ENCODE measurements at places on chromosomes 12 and 14.
A peak's percentile ranks its signal among the peaks of the same experiment; 100 is the strongest.

DNA sequence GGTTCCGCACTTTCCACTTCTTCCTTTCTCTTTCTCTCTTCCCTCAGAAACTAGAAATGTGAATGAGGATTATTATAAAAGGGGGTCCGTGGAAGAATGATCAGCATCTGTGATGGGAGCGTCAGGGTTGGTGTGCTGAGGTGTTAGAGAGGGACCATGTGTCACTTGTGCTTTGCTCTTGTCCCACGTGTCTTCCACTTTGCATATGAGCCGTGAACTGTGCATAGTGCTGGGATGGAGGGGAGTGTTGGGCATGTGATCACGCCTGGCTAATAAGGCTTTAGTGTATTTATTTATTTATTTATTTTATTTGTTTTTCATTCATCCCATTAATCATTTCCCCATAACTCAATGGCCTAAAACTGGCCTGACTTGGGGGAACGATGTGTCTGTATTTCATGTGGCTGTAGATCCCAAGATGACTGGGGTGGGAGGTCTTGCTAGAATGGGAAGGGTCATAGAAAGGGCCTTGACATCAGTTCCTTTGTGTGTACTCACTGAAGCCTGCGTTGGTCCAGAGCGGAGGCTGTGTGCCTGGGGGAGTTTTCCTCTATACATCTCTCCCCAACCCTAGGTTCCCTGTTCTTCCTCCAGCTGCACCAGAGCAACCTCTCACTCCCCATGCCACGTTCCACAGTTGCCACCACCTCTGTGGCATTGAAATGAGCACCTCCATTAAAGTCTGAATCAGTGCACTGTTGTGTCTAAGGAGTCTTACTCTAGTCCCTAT, 4.6 kb upstream of the ATN1 start:
- DNase-seq: no peak

DNA sequence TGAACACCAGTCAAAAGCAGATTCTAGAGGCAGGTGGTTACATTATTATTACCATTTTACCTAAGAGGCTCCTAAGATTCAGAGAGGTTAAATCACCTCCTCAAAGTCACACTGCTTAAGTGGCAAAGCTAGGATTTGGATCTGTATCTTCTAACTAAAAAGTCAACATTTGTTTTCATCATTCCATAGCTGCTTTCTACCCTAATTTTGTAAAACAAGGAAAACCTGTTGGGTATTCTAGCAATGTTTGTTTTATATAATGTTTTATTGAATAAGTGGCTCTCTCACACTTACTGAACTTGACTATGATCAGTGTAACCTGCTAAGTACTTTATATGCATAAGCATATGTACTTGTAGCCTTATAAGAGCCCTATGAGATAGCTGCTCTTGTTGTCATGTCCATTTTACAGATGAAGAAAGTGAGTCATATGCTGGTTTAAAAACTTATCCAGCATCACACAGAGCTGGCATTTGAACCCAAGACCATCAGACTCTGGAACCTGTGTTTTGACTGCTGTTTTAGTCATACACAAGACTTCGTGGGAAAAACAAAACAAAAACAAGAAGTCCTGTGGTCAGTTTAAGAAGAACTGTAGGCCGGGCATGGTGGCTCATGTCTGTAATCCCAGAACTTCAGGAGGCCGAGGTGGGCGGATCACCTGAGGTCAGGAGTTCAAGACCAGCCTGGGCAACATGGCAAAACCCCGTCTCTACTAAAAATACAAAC, 31.7 kb upstream of the EVL start:
- no peak for DNase-seq

- DNase-seq: no peak
Measured at GRCh38 chr12:42679466-42679865, 89.9 kb upstream of the PRICKLE1 start.

- DNase-seq: no peak
Measured at GRCh38 chr12:30166006-30166795, 382.5 kb upstream of the TMTC1 start.

- peak; percentile 59 for DNase-seq
Measured at GRCh38 chr12:71426300-71427047, 13.1 kb upstream of the LGR5 start.

DNA sequence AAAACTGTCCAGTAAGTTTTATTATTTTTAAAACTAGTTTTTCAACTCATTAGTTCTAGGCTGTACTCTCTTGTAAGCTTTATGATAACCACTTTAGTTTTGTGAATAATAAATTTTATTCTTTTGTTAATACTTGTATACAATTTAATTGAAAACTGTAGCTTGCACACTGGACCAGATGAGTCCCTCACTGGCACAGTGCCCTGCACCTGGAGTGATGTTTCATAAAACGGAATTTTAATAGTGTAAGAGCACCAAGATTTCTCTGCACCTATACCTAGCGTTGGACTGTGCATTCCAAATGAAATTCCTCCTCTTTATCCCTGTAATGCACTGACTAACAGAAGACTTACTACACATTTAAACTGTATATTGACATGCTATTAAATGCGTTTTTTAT, 80.8 kb downstream of the PRIMA1 start:
- DNase-seq: no peak

GRCh38 chr12:9751204-9752144, 9.2 kb downstream of the CD69 start:
- no peak for DNase-seq

GRCh38 chr12:84507956-84508850, 404.4 kb downstream of the SLC6A15 start:
- DNase-seq: no peak

All from brain pericyte (primary cell).